Activated T-cell treated with anti-CD3 and anti-CD28 coated beads for 24 hours (primary cell): ENCODE measurements at places on chromosomes 3 and 15.

- DNase-seq: no peak
Measured at GRCh38 chr3:192986379-192986778, 68.7 kb upstream of the MB21D2 start.

DNA sequence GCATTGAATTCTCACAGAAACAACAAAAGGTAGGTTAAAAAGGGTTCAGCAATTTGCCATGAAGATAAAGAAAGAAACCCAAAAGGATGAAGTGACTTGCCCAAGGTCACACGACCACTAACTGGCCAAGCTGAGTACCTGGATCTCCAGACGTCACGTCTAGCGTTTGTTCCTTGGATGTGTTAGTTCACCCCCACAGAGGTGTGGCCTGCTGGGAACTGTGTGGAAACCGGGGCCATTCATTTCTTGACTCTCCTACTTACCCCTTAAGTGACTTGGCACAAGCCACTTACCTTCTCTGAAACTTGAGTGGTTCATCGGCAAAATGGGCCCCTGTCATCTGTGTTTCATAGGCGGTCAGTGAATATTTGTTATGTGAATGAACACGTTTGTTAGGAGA is 244.3 kb upstream of the SLCO3A1 start:
- no peak for DNase-seq

DNA sequence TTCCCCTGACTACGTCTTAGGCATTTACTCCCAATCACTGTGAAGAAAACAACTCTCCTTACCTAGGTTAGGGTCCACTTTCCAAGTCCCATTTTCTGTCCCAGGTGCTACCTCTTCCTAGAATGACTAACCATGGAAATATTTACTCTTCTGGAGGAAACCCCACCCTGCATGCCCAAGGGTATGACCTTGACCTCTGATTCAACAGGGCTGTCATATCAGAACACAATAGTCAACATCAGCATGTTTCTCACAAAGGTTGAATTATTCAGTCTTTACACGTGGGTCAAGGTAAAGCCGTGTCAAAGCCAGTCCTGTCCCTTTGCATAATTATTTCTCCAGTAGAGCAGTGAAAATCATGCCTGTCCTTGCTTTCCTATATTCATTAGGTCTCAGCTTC is 4.3 kb upstream of the FRMD5 start:
- no peak for DNase-seq

GRCh38 chr3:104956620-104957345 is 409.9 kb upstream of the ALCAM start:
- no peak for DNase-seq

GRCh38 chr3:128846486-128846891 is 32.9 kb upstream of the ACAD9 start:
- DNase-seq: no peak

- DNase-seq: no peak
Measured at GRCh38 chr3:108493862-108494261, 16.5 kb downstream of the MYH15 start.

- DNase-seq: no peak
Measured at GRCh38 chr15:37370941-37371340, 270.6 kb upstream of the MEIS2 start.

DNA sequence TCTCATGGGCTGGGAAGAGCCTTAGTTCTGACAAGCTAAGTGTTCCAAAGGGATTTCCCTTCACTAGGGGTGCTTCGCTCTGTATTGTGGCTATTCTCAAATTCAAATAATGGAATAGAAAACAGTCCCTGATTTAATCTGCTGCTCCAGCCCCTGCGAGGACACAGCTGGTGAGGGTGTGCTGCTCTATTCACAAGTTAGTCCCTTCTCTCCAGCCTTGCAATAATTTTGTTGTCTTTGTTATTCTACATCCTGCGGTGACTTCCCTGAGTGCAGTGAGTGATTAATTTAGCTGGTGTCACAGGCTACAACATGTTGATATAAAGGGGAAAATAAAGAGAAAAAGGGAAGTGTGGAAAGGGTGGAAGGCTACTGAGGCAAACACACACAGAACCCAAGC is 180.5 kb upstream of the VEPH1 start:
- DNase-seq: no peak

- DNase-seq: no peak
Measured at GRCh38 chr3:129747136-129747535, 140.7 kb upstream of the PLXND1 start.

DNA sequence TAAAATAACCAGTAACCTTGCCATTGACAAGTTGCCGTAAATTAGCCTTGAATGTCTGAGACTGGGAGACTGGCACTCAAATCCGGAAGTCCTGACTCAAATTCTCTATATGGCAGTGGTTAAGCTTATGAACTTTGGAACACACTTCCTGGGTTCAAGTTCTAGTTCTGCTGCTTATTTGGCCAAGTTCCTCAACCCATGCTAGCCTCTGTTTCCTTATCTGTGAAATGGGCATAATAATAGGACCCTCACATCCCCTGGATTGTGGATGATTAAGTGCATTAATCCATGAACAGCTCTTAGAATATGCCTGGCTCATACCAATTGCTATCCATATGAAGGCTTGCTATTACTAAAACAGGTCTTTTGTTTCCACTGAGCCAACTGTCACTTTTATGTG is 311.5 kb downstream of the EDEM1 start:
- DNase-seq: no peak

GRCh38 chr3:13462822-13463221 is 17.3 kb upstream of the HDAC11 start:
- no peak for DNase-seq

GRCh38 chr3:190721330-190721729 is 141.2 kb downstream of the GMNC start:
- DNase-seq: no peak

- DNase-seq: no peak
Measured at GRCh38 chr3:50441424-50442217, 61.8 kb downstream of the CACNA2D2 start.

GRCh38 chr3:108065096-108065495 is 25.7 kb downstream of the CD47 start:
- no peak for DNase-seq

GRCh38 chr3:98650971-98651779 is 57.8 kb upstream of the CPOX start:
- DNase-seq: no peak

GRCh38 chr15:65115542-65115941 is 542 bp upstream of the UBAP1L start:
- DNase-seq: no peak

DNA sequence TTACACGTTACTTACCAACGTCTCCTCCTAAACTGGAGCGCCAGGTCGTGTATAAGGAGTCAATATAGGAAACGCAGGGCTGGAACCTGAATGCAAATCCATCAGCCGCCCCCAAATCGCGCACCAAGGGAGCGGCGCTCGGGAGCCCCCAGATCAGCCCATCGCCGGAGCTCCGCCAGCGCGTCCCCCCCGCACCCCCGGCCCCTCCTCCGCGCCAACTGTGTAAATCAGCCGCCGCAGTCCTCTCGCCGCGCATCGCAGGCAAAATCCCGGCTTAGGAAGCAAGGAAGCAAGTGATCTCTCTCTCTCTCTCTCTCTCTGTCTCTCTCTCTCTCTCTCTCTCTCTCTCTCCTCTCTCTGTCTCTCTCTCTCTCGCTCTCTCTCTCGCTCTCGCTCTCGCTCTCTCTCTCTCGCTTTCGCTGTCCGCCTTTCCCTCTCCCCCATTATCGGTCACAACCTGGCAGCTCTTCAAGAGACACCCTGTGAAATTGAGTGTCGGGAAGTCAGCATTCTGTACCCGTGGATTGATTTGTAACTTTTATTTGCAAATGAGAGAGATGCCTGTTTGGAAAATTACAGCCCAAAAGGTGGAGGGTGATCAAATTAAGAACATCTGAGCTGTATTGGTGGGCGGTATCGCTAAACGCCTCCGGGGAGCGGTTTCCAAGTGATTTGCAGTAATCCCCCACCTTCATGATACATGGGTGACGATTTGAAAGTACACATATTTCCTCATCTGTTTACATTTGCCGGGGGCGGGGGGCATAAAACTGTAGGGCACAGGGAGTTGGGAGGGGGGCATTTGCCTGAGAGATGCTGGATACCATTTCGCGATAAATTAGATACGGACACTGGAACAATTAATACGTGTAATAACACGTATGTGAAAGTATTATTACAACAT is 645 bp upstream of the SLITRK3 start:
- DNase-seq: no peak

DNA sequence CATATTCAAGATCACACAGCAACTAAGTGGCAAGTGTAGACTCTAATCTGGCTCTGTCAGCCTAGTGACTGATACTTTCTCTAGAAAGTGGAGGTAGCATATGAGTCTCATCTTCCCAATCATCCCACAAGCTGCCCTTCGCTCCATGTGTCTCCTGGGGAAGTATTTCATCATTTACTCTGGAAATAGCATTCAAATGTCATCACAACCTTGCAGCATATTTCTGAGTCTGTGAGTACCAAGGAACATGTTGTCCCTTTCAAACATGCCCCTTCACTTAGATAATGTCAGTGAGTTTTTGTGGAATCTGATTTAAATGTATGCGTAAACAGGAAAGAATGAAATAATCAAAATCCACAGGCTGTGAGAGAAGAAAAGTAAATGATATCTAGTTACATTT is 322.9 kb downstream of the SLC9A9 start:
- DNase-seq: no peak

DNA sequence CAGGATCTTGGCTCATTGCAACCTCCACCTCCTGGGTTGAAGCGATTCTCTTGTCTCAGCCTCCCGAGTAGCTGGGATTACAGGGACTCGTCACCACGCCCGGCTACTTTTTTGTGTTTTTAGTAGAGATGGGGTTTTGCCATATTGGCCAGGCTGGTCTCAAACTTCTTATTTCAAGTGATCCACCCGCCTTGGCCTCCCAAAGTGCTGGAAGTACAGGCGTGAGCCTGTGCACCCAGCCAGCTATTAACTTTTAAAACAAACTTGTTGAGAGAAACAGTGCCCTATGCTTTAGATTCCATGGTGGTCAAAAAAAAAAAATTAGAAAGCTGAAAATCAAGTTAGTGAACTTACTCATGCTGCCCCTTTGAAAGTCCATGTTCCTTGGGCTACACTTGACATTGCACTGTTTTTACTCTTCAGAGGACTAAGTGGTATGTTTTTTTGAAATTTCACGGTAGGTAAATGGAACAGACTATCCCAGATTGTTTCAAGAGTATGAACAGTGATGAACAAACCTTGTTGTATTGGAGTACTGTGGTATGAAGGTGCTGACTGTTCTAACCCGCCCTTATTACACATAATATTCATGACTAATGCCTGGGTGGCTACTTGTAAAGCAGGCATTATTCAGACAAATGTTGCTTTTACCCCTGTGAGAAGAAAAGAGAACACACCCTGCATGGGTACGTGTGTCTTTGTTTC is 206.9 kb downstream of the KLHL25 start:
- DNase-seq: no peak

DNA sequence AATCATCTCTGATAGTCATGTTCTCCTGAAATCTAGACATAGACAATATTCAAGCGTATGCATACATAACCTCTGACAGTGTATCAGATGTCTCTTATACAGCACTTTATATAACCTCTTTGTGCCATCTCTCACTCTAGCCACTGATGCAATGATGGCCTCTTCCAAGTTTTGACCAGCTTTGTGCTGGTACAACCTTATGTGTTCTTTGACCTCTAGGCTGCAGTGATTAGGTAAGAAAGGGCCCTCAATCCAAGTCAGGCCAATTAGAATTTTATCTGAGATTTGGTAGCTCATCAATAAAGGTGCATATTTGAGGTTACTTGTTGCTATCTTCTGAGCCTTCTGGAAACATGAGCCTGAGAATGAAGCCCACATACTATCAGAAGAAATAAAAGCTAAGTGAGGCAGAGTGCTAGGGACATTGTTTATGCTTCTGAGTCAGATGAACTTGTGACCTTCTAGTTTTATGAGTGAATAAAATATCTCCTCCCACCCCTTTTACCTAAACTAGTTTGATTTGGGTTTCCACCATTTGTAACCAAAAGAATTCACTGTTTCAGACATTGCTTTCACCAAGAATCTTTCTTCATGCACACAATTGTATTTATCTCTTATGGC is 283.2 kb upstream of the SUCLG2 start:
- no peak for DNase-seq

DNA sequence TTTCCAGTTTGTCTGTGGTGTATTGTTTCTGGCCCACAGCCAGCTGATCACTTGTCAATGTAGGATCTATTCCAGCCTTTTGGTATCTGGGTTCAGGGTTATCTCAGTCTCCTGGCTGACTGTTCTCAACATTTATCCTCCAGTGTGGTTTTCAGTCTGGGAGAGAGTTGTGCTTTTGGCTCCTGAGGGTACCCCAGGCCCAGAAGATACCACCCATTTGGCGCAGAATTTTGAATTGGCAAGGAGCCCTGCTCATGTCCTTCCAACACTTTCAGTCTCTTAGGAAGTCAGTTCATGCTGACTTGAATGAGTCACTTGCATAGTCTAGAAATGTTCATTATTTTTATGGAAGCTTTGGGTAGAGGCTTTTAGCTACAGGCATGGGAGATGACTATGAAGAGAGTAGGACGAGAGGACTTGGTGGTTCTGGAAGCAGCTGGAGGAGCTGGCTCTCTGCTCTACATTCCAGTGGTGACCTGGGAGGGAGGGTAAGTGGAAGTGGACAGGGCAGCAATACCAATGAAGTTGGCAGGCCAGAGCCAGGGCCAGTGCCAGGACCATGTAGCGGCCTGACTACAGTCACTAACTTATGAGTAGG is 7.2 kb downstream of the POLR2H start:
- DNase-seq: no peak

- no peak for DNase-seq
Measured at GRCh38 chr15:34214135-34214534, 4.2 kb upstream of the KATNBL1 start.

- DNase-seq: no peak
Measured at GRCh38 chr3:191239407-191240031, 40.5 kb downstream of the OSTN start.
